EH (cell line): ENCODE measurements at places on chromosomes 5 and 9.

GRCh38 chr9:86550401-86550800, 196.2 kb upstream of the TUT7 start:
- peak; percentile 45 for DNase-seq

DNA sequence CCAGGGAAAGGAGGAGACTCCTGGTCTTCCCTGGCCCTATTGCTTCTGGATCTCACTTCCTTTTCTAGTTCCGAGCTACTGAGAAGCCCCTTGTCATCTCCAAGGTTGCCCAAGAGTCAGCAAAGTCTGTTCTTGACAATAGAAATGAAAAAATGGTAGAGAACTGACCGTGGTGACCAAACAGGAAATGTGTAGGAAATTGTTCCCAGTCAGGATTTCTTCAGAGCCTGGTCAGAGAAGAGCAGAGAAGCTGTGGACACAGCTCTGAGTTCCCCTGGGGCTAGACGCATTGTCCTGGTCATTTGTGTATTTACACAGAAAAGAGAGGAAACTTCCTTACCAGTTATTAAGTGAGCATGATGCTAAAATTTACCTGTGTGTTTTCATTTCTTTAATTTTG, 35.6 kb downstream of the S1PR3 start:
- no peak for DNase-seq

- DNase-seq = no peak
These were observed 19.9 kb upstream of the HMHB1 start for GRCh38 chr5:143791848-143792731.

DNA sequence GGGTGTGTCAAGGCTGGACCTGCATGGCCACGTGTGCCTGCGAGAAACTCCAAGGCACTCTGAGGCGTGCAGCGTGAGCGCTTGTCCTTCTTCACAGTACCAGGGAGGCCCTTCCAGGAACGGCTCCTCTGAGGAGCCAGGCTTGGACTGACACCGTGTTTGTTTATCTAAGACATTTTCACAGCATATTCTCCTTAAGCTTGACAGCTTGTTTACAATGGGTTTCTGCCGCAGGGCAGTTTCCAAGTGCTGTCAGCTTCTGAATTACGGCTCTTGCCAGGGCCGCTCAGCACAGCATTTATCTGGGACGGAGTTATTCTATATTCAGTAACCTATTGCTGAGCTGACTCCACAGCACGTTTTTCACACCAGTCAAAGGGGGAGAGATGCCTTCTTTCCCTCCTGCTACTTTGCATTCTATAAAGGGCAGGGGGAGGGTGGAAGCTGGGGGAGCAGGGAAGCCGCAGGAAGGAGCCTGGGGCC, 98.4 kb downstream of the LMNB1 start:
- no peak for DNase-seq

DNA sequence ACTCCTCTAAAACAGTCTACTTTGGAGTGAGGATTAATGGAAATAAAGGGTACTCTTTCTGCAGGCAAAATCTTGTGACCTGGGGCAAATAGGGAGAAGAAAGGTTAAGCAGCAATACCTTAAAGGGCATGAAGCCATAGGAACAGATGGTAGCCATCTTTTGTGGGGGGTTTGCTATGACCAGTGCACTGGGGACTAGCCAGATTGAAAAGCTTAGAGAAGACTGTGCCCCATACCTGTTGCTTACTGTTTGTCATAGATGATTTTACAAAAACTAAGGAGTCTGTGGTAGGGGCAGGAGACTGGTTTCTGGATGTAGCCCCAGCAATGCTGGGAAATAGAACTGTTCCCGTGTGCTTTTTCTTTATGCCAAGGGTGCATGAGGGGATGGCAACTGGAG, 58.6 kb downstream of the PAM start:
- DNase-seq = no peak

DNA sequence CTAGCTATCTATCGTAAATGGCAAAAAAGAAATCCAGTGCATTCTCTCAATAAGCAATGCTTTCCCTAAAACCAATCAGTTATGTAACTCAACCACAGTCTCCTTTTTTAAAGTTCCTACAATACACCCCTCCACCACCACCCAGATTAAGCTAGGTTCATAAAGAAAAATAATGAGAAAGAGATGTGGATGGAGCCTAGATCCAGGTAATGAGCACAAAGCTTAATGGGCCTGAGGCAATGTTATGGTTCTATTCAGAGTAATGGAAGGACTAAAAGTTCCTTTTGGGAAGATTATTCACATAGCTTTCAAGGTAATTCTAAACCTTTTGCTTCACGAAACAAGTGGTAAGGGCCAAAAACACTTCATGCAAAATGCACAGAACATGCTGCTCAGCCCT, 113.5 kb downstream of the MPDZ start:
- no peak for DNase-seq

GRCh38 chr5:56529666-56530430, 285.5 kb upstream of the MAP3K1 start:
- DNase-seq = no peak

GRCh38 chr9:25681266-25681665, 3.0 kb upstream of the TUSC1 start:
- DNase-seq = peak; percentile 82

GRCh38 chr5:72488756-72489155, 18.5 kb downstream of the ZNF366 start:
- DNase-seq = no peak

GRCh38 chr9:77013206-77013931, 6.1 kb upstream of the FOXB2 start:
- no peak for DNase-seq

DNA sequence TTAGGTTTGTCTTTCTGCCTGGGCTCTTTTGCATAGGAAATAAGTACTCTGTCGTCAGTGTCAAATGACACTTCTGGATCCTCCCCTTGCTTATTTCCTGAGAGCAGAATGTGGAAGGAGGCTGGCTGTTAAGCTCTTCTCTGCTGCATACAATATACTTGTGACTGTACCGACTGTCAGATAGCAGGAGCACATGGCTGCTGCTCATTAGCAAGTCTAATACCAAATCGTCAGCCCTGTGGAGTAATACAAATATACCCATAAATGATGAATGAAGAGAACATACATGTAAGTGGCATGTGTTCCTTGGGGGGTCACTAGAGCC, at the start of gene GPR151:
Gene GPR151 (minus strand): TSS at position 40 of the 325 bp plus-strand sequence. CDS start 77 bp downstream, outside the sequence.
- peak; percentile 23 for DNase-seq

GRCh38 chr9:102841376-102841775, 153.8 kb upstream of the CYLC2 start:
- DNase-seq = no peak

- no peak for DNase-seq
These were observed 34.7 kb upstream of the ADRB2 start for GRCh38 chr5:148791696-148792095.
